ENCODE measurements at places on chromosomes 5 and 9.

- no peak for DNase-seq
These were observed 659 bp upstream of the TUSC1 start for GRCh38 chr9:25678846-25679360.

- DNase-seq, result no peak
These were observed 151.7 kb upstream of the RFX3 start for GRCh38 chr9:3677541-3677940.

GRCh38 chr9:136001231-136001630 is 40.1 kb upstream of the UBAC1 start:
- DNase-seq, result no peak

DNA sequence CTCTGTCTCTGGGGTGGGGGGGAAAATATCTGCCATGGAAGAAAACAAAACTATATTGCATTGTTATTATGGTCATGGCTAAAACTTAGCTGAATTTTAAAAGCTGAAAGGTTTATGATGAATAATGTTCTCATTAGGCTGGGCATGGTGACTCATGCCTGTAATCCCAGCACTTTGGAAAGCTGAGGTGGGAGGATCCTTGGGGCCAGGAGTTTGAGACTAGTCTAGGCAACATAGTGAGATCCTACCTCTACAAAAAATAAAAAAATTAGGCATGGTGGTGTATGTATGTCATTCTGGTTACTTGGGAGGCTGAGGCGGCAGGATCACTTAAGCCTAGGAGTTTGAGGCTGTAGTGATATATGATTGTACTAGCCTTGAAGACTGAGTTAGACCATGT is 44.5 kb downstream of the IPO11 start:
- DNase-seq, result no peak

GRCh38 chr5:107425541-107426031 is 245.2 kb downstream of the EFNA5 start:
- no peak for DNase-seq

DNA sequence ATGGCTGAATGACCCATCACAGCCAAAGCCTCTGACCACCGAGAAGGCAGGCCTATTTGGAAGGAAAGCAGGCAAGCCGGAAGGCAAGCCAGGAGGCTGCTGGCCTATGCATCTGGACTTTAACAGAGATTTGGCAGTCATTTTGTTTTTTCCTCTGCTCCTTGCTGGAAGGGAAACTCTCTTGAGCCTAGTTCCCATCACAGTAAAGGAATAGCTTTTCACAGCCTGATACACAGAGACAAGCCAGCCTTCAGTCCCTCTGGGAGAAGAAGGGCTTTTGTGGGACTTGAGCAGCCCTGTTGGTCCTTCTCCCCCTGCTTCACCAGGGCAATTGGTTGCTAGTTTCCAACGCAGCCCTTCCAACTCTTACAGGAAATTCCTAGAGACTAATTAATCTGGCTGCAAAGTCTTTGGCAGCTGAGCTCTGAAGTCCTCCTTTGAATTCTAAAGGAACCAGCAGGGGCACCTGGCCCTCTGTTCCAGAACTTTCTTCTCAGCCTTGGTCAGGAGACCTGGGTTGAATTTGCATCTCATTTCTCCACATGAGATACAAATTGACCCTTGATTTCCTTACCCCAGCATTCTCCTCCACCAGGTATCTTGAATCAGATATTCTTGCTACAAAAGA is 157.3 kb upstream of the EPB41L4A start:
- no peak for DNase-seq

GRCh38 chr9:109451311-109452025 is 46.6 kb downstream of the PTPN3 start:
- no peak for DNase-seq

GRCh38 chr5:35319333-35320002 is 89.2 kb upstream of the PRLR start:
- DNase-seq, result no peak
